ENCODE measurements at places on chromosomes 13 and 19.

DNA sequence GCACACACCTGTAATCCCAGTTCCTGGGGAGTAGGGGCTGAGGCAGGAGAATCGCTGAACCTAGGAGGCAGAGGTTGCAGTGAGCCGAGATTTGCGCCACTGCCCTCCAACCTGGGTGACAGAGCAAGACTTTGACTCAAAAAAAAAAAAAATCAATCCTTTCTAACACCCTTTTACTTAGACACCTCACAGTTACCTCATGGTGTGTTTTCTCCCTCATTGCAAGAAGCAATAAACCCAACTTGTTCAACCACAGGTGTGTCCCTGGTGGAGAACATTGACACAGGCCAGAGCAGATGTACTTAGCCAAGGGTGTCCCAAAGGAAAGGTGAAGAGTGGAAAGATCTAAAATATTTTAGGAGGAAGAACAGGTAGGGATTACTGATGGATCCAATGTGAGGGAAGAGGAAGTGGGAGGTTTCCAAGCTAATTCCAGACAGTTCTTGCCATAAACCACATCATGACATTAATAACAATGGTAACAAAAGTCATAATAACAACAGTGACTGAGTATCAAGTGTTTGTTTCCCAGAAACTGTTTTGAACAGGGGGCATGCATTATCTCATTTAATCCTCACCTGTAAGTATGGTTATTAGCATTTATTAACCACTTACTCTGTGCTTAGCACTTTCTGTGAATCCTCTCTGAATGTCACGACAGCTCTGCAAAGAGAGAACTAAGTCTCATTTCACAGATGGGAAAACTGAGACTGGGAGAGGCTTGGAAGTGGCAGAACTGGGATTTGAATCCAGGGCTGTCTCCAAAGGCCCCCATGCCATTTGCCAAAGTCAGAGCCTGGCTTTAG lies 3.1 kb upstream of the LYPD3 start:
- DNase-seq, result no peak

GRCh38 chr13:75079226-75079625 lies 402.7 kb downstream of the TBC1D4 start:
- peak; percentile 83 for DNase-seq

- DNase-seq, result no peak
Measured at GRCh38 chr13:53474878-53475277, 446.3 kb downstream of the OLFM4 start.

DNA sequence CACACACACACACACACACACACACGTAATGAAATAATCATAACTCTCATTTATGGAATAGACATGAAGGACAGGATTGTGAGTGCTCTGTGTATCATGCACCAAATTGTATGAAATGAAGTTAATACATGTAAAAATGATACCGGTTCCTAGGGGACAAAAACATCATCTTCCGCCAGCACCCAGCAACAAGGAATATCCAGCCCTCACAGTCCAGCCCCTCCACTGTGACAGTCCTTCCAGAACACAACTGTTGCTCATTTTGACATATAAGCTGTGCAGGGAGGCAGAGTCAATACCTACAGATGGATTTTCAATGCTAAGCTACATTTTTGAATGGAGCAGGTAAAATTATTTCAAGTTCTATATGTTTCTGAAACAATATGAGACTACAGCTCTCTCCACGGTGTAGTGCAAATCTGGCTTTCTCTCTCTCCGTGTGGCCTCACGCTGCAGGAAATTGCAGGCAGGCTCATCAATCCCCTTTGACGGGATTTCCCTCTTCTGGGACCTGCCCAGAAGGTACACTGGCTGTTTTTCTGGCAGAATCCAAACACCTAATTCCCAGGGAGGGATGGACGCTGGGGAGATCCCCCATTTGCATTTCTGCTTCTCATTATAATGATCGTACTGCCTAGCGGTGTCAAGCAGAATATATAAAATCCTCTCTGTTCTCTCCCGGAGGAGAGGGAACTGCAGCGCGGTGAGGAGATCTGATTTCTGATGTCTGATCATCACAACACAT lies 494.0 kb downstream of the LIG4 start:
- no peak for DNase-seq

GRCh38 chr13:42905579-42905978 lies 86.5 kb downstream of the EPSTI1 start:
- DNase-seq, result no peak

GRCh38 chr19:38709671-38710415 lies 34.4 kb downstream of the CAPN12 start:
- DNase-seq, result no peak

GRCh38 chr19:17966129-17966483 lies 801 bp upstream of the KCNN1 start:
- DNase-seq, result no peak

DNA sequence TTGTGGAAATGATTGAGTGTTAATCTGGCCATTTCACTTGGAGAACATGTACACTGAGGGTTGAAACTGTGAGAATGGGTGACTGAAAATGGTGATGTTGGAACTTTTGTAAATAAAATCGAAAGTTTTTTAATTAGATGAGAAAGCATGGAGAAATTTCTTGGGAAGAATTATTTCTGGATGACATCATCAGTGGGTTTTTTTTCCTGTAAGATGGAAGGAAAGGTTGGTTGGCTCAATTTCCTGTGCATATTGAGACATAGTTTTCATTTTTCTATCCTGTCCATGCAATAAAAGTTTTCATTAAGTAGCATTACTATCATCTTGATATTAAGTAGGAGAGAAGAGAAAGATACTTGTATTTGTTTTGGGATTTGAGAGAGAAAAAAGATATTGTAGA lies 120.6 kb upstream of the HTR2A start:
- DNase-seq, result peak; percentile 9

- no peak for DNase-seq
Measured at GRCh38 chr19:14369399-14370168, 11.7 kb upstream of the ADGRE5 start.

DNA sequence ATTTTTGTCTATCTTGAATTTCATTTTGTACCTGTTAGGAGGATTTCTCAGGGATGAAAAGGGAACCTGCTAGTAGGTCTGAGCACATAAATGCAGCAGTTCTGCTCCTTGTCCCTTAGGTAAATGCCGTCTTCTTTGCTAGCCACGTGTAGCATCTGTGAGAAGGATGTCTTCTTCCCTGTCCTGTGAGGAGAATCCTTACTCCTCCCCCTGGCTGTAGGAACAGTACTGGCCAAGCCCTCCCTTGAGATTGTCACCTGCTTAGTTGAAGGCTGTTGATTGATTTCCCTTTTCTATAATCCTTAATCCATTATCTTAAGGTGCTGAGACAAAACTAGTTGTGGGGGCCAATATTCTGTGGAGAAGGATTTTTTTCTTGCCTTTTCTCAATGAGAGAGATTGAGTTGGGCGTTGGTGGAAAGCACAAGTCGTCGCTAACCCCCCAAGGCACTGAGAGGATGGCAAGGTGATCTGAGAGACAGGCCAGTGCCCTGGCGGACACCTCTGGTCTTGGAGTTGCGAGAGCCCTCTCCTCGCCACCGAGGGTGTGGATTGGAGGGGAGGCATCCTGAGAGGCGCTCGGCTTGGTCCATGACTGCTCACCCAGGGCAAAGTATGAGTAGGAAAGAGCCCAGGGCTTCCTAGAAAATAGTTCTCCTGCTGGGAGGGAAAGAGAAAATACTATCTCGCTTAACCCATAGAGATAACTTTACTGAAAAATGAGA lies 216.7 kb downstream of the ATP8A2 start:
- DNase-seq, result no peak

DNA sequence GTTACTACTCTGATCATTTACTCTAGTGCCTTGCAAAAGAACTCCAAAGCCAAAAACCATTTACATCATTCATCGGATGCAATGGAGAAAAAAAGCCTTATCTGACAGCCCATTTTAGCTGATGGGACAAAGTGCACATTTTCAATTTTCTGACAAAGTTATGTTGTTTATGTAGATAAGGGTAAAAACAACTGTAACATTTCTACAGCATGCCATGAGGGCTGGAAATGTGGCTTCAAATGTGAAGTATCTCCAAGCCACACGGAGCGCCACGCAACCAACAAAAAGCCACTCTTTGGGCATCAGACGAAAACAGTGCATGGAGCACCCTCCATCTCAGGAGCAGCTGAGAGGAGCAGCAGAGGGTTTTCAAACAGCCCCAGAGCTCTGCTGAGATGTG lies 364.6 kb upstream of the ZNF507 start:
- DNase-seq, result no peak

DNA sequence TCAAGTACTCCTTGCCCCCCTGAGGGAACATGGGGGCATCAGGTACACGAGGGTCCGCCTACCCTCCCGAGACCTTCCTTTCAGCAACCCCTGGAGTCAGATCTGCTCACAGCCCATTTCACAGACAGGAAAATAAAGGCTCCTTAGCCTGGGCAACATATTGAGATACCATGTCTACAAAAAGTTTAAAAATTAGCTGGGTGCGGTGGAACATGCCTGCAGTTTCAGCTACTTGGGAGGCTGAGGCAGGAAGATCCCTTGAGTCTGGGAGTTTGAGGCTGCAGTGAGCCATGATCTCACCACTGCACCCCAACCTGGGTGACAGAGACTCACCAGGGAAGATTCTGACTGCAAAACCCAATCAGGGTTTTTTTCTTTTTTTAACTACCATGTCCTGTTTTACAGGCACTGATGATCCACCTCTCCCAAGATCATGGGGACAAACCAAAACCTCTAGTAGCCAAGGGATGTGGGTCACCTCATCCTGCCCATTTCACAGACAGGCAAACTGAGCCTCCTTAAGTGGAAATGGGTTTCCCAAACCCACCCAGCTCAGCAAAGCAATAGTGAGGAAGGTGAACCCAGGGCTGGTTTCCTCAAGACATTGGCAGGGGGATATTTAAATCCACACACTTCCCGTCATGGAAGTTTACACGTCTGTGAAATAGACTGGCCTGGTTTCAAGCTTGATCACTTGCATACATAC lies 6.4 kb upstream of the CDKN2D start:
- no peak for DNase-seq

GRCh38 chr13:30796132-30796572 lies 60.8 kb downstream of the ALOX5AP start:
- peak; percentile 91 for DNase-seq

DNA sequence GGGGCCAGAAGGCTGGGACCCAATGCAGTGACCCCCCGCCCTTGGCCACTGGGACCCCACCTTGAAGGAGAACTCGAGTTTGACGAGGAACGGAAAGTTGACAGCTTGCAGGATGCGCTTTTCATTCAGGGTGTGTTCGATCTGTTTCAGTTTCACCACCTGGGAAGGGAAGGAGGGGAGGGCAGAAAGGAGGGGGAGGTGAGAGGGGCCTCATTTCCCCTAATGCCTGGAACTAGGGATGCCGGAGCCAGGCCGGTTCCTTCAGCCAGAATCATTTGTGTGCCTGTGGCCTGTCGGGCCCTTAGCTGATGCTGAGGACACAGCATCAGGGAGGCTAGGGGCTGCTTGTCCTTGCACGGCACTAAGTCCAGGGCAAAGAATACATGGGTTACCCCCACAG lies 12.2 kb upstream of the SAMD1 start:
- no peak for DNase-seq

GRCh38 chr13:23679220-23679619 lies 109.0 kb downstream of the TNFRSF19 start:
- DNase-seq, result peak; percentile 95

- DNase-seq, result no peak
Measured at GRCh38 chr19:48302600-48302959, 22.8 kb upstream of the EMP3 start.

DNA sequence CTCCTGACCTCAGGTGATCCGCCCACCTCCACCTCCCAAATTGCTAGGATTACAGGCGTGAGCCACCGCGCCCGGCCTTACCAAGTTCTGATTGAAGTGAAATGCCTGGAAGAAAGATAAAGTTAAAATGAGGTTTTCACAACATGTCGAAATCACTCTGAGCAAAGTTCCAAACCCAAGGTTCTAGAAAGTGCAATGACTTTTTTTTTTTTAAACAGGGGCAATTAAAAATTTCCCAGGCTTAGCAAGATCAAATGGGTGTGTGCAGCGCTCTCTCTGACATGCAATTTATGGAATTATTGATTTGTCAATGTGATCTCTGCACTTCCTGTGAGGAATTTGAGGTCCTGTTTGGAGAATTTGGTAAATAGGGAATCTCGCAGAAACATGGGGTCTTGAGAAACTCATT lies 12.8 kb upstream of the MAP2K2 start:
- no peak for DNase-seq

- DNase-seq, result peak; percentile 73
Measured at GRCh38 chr13:99086267-99087097, 108.6 kb upstream of the DOCK9 start.

- DNase-seq, result no peak
Measured at GRCh38 chr13:84812789-84813188, 930.5 kb upstream of the SLITRK1 start.

GRCh38 chr13:29676535-29676934 lies 81.0 kb upstream of the SLC7A1 start:
- DNase-seq, result peak; percentile 92

All from kidney tubule cell (primary cell).